ENCODE measurements at places on chromosomes 12 and 14.

- no peak for DNase-seq
Measured at GRCh38 chr12:130216031-130216430, 53.8 kb downstream of the FZD10 start.

GRCh38 chr14:20603813-20604690 is 12.9 kb upstream of the RNASE12 start:
- DNase-seq = no peak

DNA sequence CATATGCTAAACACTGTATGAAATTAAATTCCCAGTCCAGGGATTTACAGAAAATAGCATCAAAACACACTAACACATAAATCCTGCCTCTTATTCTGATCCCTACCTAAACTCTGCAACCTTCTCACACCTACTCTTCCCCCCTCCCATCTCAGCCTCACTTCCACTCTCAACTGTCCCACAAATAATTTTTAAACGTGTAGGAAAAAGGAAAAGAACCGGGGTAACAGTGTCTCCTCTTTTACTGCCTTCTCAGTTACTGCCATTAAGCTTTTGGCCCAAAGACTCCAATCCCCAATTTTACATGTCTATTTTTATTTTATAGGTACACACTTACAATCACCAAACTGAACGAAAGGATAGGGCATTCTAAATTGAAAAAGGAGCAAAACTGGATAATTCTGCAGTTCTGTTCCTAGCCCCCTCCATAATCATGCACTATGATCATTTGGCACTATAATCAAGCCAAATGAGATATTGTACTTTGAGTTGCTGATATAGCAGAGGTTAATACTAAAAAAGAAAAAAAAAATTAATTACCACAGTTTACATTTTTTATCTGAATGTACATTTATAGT is 2.9 kb downstream of the DUSP16 start:
- no peak for DNase-seq

- no peak for DNase-seq
Measured at GRCh38 chr14:68172627-68173026, 353.0 kb downstream of the RAD51B start.

GRCh38 chr14:89289477-89289876 is 127.6 kb downstream of the FOXN3 start:
- no peak for DNase-seq

DNA sequence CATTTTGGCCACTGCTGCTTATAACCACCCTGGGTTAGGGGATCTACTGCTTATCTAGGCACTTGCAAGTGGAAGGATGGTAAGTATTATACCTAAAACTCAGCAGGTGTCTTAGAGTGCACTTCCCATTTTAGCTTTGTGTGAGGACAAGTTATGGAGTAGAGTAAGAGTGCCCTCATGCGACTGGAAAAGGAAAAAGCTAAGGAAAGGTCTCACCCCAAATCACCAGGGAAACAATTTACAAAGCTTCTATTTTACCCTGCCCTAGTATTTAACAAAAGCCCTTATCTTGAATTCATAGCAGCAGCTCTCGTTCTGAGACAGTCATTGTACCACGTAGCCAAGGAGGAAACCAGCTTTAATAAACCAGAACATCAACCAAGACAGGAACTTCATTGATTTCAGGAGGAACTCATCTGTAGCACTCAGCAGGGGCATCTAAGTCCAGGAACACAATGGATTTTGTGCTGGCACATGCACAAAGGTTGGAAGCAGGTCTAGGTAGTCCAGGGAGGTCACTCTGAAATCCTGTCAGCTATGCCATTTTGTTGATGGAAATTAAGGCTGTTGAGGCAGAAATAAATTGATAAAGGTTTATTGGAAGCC is 2.9 kb downstream of the RDH12 start:
- peak; percentile 45 for DNase-seq

DNA sequence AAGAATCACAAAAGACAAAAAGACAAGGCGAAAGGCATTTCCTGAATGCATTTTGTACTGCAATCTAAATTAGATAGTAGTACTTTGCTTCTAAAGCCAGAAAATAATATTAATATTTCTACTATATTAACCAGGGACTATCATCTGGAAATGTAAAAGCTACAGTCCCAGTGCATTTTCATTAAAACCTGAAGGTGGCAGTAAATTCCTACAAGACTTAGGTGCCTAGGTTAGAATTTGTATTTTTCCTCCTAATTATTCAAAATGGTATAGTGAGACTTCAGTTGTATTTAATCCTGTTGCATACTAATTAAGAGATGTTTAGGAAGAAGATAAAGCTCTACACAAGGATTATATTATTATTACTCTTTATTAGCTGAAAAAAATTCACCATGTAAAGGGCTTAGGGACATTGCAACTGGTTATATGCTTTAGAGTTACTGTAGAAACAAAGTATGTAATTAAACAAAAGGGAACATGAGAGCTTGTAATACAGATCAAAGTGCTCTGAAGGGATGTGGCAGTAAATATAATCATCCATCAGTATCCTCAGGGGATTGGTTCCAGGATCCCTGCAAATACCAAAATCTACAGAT is 53.6 kb downstream of the BRMS1L start:
- DNase-seq = peak; percentile 32

GRCh38 chr14:78253986-78254385 is 83.8 kb downstream of the NRXN3 start:
- no peak for DNase-seq

DNA sequence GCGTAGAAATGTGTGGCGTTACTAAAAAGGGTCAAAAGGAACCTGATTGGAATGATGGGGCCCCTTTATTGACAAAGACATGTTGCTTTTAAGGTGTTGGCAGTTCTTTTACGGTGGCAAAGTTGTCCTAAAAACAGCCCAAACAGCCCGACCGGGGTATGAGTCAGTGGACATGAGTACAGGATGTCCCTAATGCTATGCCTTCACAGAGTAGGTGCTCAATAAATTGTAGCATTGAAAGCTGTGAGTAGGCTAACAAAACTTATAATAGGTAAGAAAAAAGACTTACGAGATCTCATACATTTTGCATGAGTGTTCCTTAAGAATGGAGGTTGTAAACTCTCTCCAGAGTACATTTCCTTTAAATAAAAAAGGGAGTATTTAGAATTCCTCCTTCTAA is 2.6 kb downstream of the ELK3 start:
- no peak for DNase-seq

DNA sequence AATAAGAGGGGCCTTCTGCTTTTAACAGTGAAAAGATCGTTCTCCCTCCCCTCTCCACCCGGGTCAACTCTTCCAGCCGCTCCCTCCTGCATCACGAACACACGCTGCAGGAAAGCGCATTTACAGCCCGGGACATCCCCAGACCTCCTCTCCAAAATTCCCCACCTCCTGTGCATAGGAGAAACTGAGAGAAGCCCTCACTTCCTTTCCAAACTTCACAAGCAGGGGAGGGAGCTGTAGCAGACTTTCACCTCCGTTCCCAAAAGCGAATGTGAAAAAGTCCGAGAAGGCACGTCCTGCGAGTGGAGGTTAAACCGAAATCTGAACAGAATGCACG is 513 bp downstream of the BCAT1 start:
- no peak for DNase-seq

DNA sequence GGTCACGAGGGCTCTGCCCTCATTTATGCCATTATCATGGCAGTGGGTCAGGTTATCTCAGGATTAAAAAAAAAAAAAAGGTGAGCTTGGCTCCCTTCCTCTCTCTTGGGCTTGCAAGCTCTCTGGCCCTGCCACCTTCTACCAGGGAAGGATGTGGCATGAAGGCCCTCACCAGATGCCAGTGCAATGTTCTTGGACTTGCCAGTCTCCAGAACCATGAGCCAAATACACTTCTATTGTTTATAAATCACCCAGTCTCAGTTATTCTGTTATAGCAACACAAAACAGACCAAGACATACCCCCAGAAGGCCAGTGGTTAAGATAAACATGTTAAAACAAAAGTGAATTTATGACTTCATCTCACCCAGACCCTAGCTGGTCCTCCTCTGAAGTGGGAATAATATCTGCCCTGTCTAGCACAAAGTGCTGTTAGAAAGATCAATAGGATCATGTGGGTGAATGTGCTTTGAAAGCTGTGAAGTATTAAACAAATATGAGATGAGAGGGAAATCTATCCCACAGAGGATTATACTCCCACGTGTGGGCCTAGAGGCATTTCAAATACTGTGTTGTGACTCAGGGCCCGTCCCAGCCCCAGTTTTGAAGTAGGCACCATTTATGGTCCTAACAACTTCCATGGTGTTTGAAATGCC is 88.6 kb downstream of the NINJ2 start:
- no peak for DNase-seq

DNA sequence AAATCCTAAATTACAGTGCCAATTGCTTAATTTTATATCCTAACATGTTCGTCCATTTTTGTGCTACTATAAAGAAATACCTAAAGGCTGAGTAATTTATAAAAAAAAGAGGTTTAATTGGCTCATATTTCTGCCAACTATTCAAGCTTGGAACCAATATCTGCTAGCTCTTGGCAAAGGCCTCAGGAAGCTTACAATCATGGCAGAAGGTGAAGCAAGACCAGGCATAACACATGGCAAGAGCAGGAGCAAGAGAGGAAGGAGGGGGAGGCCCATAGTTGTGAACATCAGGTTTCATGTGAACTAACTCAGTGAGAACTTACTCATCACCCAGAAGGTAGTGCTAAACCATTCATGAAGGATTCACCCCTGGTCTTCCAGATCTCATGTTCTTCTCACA is 494.3 kb downstream of the CCER1 start:
- no peak for DNase-seq

- DNase-seq = no peak
Measured at GRCh38 chr12:41439801-41440200, 251.7 kb downstream of the PDZRN4 start.

DNA sequence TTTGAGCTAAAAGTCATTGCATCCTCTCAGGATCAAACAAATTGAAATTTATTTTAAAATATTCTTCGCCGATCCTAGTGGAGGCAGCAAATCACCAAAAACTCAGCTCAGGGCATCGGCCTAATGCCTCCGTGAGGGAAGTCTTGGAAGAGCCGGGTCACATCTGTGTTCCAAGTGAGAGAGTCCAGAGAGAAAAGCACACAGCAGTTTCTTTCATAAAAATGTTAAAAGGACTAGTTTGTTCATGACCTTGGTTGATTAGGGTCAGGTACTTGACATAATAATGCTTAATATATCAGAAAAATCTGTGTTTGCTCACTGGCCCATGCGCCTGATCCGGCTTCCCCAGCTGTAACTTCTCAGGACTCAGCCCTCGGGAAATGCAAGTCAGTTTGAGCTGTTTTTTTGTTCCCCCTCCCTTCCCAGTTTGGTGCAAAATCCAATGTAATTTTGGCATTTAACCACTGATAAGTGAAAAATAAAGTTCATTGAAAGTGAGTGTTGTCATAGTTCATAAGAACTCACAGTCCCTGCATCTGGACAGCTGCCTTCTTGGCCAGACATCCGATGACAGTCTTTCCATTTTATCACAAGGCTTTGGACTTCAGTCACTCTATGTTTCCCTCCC is 161.7 kb downstream of the CAND1 start:
- DNase-seq = no peak

Data from NCI-H1436 (cell line).